ENCODE measurements at places on chromosomes 1 and 21.

- DNase-seq: no peak
These were observed 8.6 kb downstream of the LMOD1 start for GRCh38 chr1:201937624-201938213.

DNA sequence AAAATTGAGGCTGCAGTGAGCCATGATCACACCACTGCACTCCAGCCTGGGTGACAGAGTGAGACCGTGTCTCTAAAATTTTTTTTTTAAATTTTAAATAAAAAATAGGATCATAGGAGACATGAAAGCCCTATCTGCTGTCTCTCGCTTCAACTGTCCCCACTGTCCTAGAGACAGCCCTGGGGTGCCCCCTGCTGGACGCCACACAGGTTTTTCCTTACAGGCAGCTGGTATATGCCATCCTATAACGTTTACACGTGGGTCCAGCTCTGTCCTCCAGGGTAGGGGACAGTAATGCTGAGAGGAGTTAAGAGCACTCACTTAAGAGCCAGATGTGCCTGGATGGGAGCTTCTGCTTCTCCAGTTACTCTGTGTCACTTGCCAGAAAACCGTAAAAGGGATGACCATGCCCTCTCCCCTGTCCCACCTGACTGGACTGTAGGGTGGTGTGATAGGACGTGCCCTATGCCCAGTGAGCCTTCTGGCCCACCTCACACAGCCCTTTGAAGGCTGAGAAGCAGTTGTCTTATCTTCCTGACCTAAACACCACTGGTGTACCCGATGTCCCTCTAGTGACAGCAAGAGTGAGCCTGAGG lies 8.5 kb downstream of the FBXO2 start:
- DNase-seq: peak; percentile 82

DNA sequence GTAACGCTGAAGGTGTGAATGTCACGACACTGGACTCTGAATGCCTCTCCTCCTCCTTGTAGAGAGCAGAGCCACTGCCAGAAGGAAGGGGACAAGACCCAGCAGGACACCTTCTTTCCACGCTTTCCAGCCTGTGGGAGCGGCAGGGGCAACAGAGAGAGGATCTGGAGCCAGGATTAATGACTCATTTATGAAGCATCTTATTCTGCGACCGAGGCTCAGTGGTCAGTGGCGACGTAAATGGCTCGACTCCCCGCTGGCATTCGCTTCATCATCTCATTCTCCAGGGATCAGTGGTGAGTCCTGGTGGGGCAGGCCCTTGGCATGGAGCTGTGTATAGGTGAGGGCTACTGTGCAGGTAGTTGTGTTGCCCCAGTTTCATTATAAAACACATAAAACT lies 4.6 kb downstream of the SLC37A1 start:
- no peak for DNase-seq

DNA sequence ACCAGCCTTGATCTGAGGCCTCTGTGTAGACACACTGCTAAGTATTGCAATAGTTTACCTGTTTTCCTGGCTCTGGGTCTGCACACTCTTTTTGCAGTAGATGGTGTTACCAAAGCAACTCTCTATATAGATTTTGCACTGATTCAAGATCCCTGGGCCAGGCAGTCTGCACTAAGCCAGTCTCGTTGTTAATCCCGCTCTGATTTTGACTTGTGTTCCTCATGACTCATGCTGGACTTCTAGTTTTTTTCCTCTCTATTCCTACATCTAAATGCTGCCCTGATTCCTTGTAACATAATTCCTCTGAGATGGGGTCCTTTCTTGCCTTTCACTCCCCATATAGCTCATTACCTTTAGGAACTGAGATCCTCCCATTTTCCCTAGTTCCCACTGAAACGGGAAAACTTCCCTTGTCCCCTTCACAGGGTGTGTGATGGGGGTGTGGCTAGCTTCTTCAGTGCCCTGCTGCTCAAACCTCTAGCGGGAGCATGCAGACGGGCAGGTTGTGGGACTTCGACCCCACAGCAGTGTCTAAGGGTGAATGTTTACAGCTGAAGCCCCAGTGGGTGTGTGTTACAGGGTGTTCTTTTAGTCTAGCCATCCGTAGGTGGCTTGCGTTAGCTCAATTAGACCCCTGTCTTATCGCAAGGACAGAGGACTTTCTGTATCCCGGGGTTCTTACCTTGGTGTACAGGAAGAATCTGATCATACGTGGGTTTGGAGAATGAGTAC lies 106.5 kb upstream of the RAB3GAP2 start:
- DNase-seq: no peak

DNA sequence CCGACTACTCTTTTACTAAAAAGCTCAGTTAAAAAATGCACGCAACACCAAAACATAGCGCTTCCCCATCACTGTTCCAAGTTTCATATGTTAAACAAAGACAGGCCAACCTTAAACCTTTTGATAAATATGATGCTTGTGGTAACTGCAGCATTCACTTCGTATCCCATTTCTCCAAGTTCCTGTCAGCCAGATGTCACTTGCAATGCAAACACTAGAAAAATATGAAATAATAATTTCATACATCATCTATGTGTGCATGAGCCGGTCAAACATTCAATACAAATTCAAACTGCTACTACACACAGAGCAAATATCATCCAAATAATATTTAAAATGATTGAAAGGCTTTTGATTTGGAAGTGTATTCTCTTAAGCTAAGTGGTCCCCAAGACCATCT lies 636.5 kb downstream of the LMO4 start:
- no peak for DNase-seq

DNA sequence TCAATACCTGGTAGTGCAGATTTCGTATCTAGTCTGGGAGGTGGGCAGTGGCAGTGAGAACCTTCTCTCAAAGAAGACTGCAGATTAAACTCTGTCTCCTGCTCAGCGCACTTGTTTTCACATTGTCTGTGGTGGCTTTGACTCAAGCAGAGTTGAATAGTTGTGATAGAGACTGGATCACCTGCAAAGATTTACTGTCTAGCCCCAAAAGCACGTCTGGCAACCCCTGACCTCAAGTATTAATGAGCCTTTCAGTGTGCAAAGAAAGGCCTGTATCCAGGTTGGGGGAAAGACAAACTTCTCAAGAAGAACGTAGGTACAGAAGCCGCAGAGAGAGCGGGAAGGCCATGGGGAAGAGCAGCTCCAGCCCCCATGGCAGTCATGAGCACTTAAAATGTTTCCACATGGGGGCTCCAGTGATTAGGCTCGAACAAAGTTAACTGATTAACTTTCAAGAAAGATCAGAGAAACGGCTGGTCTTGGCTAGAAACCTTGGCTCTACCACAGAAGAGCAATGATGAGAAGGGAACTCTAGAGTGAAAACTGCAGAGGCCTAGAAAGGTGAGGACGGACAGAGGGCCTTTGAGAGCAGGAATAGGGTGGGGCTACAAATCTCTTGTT lies 15.2 kb downstream of the HENMT1 start:
- no peak for DNase-seq

- DNase-seq: peak; percentile 57
These were observed 117.0 kb upstream of the VAV3 start for GRCh38 chr1:108082001-108082400.

DNA sequence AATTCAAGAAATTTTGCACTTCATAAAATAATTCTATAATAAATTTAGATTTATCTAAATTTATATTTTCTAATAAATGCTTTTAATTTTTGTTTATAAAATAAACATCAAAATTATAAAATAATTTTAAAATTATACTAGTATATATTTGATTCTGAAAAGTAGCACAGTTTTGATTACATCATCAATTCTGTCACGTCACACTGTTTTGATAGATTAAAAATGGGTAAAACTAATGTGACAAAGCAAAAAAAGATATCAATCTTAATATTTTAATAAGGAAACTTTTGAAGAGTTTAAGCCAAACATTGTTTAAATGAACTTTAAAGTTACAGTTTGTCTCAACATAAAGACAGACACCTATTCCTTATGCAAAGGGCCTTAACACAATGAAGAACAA lies 1001.8 kb downstream of the KCNT2 start:
- no peak for DNase-seq

DNA sequence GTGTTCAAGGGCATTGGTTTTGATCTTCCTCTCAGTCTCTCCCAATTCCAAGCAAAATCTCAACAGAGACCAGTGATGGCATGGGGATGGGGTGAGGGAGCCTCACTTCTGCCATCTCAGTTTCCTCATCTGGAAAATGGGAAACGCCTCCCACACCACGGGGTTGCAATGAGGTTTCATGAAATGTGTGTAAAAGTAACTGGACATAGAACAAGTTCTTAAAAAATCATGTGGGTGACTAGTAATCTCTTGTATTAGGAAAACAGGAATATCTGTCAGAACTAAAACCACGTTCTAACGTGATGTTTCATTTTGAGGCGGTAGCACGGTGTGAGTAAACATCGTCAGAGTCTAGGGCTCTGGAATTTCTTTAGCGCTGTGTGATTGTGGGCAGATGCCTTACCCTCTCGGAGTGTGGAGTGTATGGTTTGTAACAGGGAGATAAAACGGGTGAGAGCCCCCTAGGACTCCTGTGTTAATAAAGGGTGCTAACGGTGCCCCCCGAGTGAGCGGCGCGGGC lies 55.5 kb upstream of the DNAJC6 start:
- DNase-seq: no peak

DNA sequence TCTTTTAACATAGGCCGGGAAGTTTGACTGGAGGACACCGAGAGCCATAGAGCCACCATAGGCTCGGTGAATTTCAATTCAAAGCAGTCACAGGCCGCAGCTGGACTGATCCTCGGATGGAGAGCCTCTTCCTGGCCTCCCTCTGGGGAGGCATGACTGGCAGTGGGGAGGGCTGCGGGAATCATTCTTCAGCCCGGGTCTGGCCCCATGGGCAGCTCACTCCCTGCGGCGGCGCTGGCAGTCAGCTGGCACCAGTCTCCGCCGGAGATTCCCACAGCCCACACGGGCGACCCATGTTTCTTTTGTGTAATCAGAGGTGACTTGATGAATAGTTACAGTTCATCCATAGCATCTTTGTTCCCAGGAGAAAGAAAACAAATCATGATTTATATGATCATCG lies 10.6 kb downstream of the ESPN start:
- no peak for DNase-seq

Measured in putamen (tissue), 1 donor.